ENCODE measurements at places on chromosomes 5 and 9.

- H3K4me3 ChIP-seq: no peak overlapping the region
- no peaks in the 10 kb centered on the region for H3K27me3 ChIP-seq
Measured at GRCh38 chr5:39209924-39210323, 9.4 kb downstream of the FYB1 start.

- H3K4me1 ChIP-seq: no peaks in the 10 kb centered on the region
- peak overlapping the region; percentile 6 for H3K27ac ChIP-seq
- H3K36me3 ChIP-seq: no peaks in the 10 kb centered on the region
- DNase-seq: no peak
Measured at GRCh38 chr5:71586052-71586940, 844 bp upstream of the MCCC2 start.

DNA sequence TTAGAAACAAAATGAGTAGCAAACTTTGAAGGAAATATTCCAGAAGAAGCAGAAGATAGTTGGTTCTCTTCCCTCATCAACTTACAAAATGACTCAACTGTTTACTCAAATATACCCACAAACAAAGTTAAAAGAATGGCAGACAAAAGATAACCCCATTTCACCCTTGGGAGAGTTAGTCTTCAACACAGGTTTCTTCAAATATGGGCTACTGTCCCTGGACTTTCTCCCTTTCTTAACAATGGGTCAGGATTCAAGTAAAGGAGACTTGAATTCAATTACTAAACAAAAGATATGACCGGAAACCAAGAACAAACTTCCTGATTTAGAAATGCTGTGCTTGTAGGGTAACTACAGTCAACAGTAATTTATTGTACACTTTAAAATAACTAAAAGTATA is 14.2 kb downstream of the RFX3 start:
- H3K36me3 ChIP-seq: no peaks in the 10 kb centered on the region
- H3K27ac ChIP-seq: no peak overlapping the region
- no peak overlapping the region for H3K4me3 ChIP-seq
- peaks cover 33% of the 10 kb centered on the region for H3K4me1 ChIP-seq
- no peak for DNase-seq

- no peak for DNase-seq
- H3K36me3 ChIP-seq: no peaks in the 10 kb centered on the region
- no peaks in the 10 kb centered on the region for H3K27me3 ChIP-seq
- no peak overlapping the region for H3K4me3 ChIP-seq
- no peak overlapping the region for H3K27ac ChIP-seq
Measured at GRCh38 chr5:107915176-107915812, 244.6 kb upstream of the EFNA5 start.

DNA sequence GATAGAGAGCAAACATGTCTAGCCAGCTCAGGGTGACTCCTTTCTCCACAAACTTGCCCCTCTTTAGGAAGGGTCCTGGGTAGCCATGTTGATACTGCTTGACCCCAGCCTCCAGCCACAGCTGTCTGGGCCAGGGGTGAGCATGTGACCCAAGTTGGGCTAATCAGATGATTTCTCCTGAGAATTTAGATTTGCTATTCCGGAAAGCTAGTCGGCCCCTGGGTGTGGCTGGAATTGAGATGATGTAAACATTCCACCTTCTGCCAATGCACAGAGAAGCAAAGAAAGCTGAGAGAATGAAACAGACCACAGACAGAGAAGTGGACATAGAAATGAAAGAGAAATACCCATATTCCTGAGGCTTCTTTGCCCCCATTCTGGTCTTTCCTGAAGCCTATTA is 17.8 kb upstream of the B4GALT1 start:
- no peak overlapping the region for H3K4me3 ChIP-seq
- no peak for DNase-seq
- H3K27me3 ChIP-seq: no peaks in the 10 kb centered on the region
- H3K4me1 ChIP-seq: peaks cover 11% of the 10 kb centered on the region
- H3K36me3 ChIP-seq: no peaks in the 10 kb centered on the region
- H3K27ac ChIP-seq: no peak overlapping the region

- no peak overlapping the region for H3K4me3 ChIP-seq
- DNase-seq: no peak
- peaks cover 42% of the 10 kb centered on the region for H3K36me3 ChIP-seq
- peaks cover 54% of the 10 kb centered on the region for H3K4me1 ChIP-seq
- no peak overlapping the region for H3K27ac ChIP-seq
Measured at GRCh38 chr9:124264823-124265233, 7.1 kb downstream of the NEK6 start.
